Esophagus squamous epithelium (tissue), 5 donors: ENCODE measurements at places on chromosomes 4 and X.

- DNase-seq: no peak
Measured at GRCh38 chr4:113256946-113257345, 207.5 kb downstream of the ANK2 start.

DNA sequence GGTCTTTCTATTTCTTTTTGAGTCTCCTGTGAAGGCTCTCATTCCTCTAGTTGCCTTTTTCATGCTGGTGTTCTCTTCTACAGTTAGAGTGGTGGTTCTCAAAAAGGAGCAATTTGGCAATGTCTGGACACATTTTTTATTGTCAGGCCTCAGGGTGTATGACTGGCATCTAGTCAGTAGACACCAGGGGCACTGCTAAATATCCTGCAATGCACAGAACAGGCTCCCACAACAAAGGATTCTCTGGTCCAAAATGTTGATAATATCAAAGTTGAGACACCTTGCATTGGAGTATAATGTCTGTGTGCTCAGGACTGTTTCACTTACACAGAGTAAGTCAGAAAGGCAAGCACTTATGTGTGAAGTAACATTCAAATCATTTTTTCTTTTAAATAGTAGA lies 1360.7 kb downstream of the ADGRL3 start:
- DNase-seq: no peak

DNA sequence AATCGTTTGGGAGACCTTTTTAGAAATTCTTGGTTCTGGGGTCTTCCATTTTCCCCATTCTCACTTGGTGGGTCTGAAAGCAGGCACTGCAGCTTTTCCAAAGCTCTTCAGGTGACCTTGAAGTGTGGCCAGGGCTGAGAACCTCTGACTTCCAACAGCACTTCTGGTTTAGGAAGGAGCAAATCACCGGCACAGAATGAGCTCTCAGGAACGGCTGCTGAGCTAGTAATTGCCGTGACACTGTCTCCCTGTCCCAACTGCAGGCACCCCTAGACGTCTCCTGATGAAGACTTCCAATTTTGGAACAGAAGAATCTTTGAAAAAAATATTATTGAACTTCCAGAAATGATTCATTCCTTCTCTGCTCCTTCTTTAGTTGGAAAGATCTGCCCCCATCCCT lies 31.3 kb downstream of the CD38 start:
- no peak for DNase-seq

DNA sequence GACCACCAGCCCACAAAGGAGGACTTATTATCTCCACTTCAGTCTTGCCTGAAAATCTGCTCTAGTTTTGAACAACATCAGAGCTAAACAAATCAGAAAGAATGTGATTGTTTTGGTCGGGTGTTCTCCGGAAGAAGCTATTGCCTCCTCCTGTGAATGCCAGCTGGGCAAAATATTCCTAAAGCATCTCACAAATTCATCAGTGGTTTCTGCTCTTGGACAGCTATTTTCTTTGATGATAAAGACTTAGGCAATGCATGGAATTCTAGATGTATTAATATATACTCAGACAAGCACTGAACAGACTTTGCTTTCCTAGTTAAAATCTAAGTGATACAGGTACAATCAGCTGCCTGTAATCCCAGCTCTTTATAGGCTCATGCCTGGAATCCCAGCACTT lies 71.8 kb downstream of the ASMT start:
- no peak for DNase-seq

DNA sequence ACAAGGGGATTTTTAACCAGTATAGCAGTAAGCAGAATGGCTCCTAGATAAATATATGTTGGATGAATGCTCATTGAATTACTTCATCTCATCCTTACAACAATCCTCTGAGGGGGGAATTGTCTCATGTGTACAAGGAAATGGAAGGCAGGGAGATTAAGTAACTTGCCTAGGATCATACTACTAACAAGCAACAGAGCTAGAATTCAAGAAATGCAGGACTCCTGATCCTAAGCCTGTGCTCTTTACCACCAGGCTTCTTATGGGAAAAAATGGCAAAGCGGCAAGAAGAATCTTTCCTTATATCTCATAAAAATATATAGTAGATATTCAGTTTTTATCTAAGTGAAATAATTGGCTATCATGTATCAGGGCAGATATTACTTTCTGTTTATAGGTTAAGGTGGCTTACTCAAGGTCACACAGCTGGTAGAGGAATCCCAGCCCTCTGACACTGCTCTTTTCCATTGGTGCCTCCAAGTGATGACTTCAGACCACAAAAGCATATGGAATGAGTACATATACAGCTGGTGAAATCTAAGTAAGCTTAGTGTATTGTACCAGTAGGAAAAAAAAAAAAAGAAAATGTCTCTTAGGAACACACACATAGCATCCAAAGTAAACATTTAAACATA lies 2.1 kb downstream of the ABHD18 start:
- no peak for DNase-seq

GRCh38 chr4:37490391-37491347 lies 195.5 kb downstream of the RELL1 start:
- no peak for DNase-seq

GRCh38 chrX:119604766-119605463 lies 1.3 kb downstream of the NKRF start:
- DNase-seq: no peak

- DNase-seq: no peak
Measured at GRCh38 chr4:1137063-1137776, 23.9 kb upstream of the RNF212 start.

DNA sequence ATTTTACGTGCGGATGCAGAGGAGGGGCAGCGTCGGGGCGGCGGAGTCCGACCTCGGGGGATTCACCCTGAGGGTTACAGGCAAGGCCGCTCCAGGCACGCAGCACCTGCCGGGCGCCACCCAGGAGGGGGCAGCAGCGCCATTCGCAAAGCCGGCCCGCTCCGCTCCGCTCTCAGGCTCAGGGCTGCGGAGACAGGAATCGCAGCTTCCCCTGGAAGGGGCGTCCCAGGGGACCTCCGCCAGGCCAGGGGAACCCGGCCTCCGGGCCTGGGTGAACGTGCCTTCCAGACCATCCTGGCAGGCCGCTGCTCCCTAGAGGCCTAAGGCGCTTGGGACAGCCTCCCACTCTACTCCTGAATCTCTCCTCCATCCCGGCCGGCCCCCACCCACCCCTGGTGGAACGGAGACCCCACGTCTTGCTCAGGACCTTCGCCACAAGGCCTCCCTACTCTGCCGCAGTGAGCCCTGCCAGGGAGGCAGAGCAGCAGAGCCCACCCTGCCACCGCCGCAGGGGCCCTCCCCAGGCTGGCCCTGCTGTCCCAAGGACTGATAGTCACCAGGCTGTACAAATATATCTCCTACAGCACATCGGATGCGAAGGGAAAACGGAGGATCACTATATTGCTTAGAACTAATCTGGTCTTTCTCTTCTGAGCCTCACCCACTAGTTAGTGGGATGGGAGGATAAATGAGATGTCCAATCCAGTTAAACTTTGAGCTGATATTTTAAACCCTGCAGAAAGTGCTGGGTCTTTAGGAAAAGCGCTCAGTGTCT lies 115.0 kb downstream of the SMIM20 start:
- DNase-seq: no peak

GRCh38 chrX:13599491-13599890 lies 30.1 kb downstream of the EGFL6 start:
- no peak for DNase-seq

DNA sequence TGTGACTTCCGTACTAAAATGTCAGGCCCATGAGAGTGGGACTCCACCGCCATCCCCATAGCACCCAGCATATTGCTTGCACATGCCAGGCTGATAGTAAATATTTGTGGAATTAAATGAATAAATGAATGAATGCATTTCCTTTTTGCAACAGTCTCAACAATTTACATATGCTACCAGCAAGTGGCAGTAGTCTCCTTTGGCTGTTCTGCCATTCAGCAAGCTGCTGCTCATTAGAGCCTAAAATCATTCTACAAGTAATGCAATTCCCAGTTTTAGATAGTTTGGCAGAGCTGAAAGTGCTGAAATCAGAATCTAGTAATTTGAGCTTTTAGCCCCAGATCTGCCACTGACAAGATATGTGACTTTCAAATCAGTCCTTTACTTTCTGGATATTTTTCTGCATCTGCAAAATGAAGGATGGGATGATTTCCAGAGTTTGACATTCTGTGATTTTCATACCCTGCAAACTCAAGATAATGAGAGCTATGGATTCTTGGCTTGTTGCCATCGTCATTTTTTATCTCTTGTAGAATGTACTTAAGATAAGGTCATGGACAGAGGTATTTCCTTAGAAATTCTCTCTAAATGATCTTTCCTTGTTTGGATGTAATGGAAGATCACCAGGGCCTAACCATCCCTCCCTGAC lies 35.7 kb upstream of the INTS6L start:
- DNase-seq: no peak

GRCh38 chr4:86894455-86894854 lies 2.2 kb upstream of the C4orf36 start:
- DNase-seq: no peak

DNA sequence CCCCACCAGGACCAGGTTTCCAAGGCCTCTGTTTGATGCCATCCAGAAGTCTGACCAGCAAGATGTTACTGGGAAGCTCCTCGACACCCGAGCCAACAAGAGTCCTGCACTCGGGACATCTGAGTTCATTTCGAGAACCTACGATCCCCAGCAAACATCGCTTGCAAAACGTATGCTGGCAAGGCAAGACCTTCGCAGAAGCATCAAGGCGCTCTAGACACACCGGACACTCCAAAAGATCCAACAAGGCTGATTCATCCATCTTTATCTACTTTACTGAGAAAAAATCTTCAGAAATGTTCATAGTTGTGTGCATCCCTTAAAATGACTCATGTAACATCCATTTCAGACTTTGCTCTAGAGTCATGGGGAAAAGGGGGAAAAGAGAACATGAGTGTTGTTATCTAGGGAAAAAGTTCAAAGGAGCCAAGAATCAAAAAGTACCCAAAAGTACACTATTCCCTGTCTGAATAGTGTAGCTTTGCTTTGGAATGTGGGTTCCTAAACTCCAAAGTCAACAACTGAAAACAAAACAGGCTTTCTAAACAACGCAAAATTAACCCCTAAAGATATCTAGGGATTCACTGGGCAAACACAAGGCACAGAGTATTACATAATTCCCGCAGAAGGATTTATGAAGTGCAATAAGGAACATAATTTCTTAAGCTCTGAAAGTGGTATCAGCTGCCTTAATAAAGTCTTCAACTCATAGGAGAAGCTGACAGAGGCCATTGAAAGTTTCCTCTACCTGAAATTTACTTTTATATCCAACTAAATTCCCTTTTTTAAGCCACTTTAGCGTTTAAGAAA lies 1.6 kb downstream of the SH3RF1 start:
- no peak for DNase-seq

DNA sequence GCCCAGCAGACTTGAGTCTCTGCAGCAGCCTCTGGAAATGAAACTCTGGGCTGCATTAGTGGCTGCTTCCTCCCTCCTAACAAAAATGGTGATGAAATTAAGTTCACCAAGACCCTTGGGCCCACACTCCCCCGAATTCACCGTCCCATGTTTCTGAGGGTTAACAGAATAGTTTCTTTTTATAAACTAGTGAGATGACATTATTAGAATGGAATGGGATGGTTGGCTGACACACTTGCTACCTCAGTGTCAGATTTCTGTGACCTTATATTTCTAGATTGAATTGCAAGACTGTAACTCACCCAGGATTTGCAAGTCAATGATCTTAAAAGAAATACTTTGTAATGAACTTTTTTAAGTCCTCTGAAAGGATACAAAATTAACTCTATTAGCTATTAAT lies 127.1 kb downstream of the SHROOM3 start:
- no peak for DNase-seq

DNA sequence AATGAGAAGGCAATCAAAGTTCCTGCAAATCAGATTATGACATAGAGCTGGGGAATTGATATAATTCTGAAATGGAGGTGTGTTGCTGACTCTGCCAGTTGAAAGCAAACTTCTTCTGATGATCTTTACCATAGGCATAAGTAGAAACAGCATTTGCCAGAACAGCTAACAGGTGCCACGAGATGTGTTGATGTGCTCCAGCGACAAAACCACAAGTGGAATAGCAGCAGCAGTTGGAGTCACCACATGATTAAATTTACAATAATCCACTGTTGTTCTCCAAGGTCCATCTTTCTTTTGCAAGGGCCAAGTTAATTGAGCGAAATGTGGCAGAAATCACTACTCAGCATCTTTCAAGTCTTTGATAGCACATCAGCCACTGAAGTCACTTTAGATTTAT lies 3.7 kb upstream of the OSTC start:
- no peak for DNase-seq

- no peak for DNase-seq
Measured at GRCh38 chr4:106629268-106629625, 260.7 kb upstream of the GIMD1 start.

GRCh38 chrX:40908026-40908425 lies 172.7 kb upstream of the MED14 start:
- no peak for DNase-seq

DNA sequence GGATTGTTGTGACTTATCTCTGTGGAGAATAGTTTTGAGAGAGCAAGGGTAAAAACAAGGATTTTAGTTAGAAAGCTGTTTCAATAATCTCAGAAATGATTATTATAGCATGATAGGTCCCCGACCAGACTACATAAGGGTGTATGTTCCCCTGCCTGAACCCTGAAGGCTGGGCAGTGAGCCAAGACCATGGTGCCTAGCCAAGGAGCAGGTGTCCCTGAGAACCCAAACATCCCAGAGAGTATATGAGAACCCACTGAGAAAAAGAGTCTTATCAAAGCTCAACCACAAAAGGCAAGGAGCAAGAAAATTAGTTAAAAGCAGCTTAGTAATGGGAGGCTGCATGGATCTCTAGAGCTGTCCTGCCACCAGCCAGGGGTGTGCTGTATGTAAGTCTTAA lies 94.9 kb upstream of the UNC5C start:
- DNase-seq: no peak

GRCh38 chrX:117998171-117998570 lies 118.4 kb downstream of the KLHL13 start:
- DNase-seq: no peak

DNA sequence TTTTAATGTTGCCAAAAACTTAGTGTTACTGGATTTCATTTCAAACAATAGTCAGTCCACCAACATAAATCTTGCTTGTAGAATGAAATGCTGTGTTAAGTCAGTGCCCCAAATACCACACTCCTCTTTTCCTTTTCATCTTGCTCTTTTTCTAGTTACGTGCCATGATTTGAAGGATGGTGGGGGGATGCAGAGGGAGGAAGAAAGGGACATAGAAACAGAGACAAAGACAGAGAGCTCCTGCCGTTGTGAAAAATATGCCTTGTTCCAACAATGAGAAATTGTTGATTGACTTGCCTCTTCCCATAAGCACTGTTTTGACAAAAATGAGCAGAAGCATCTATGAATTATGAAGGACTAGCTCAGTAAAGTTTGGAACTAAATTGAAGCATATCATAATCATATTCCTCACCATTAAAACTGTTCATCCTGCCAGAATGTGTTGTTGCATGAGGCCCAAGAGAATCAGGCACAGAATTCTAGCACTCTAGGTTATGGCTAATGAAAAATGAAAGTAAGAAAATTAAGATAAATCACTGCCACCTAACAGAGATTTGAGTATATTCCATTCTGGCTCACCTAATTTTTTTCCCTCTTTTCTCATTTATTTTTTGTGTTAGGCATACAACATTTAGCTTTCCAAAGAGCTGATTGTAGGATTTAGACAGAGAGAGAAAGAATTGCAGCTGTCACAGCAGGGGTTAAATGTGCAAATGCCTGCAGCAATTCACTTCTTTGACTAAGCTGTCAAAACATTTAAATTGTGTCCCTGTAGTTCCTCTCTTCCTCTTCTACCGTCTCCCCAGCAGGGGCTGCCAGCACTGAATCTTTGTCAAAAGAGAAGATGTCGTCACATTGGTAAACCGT lies 111.6 kb upstream of the PTPN13 start:
- no peak for DNase-seq

- DNase-seq: no peak
Measured at GRCh38 chr4:33060674-33061542, 2340.7 kb downstream of the PCDH7 start.
